ENCODE measurements at places on chromosomes 1 and 21.

DNA sequence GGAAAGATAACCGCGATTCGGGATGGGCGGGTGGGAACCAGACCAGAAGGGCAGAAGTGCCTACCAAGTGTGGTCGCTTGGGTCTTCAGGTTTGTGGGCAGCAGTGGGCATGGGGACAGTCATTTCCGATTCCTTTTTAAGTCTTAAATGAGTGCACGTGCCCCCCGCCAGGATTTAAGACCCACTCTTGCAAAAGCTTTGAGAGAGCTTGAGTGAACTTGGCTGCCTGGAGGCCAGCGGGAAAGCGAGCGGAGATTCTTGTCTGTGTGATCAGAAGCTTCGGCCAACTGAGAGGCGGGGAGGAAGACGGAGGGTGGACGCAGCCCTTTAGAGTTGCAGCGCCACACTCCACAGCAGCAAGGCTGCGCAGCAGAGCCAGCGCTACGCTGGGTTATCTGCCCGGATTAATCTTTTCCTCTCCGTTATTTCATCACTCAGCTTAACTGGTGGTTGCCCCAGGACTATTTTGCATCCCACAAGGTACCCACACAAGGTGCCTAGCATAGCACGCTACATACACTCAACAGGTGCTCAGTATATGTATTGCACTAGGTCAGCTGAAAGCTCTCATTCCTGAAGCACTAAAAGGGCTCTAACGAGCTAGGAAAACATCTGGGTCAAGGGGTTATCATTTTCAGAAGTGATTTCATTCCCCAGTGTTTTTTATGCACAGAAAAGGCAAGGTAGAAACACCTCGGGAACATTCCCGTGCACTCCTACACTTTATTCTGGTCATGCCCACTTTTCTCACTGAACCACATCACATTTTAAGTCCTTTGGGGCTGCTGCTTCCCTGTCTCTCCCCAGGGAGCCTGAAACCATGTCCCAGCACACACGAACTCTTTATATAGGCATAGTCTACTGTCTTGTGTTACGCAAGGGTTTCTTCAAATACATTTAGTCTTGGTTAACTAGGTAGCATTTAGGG, 1.5 kb upstream of the BATF3 start:
- H3K36me3 ChIP-seq: peaks cover 17% of the 10 kb centered on the region
- peaks cover 64% of the 10 kb centered on the region for H3K4me1 ChIP-seq
- DNase-seq: peak; percentile 60
- peak overlapping the region; percentile 88 for H3K27ac ChIP-seq
- H3K4me3 ChIP-seq: peak overlapping the region; percentile 83

- H3K36me3 ChIP-seq: peaks cover 15% of the 10 kb centered on the region
- peaks cover 25% of the 10 kb centered on the region for H3K4me1 ChIP-seq
- DNase-seq: no peak
- H3K27me3 ChIP-seq: no peaks in the 10 kb centered on the region
These were observed 5.7 kb downstream of the THEMIS2 start for GRCh38 chr1:27878039-27878438.

DNA sequence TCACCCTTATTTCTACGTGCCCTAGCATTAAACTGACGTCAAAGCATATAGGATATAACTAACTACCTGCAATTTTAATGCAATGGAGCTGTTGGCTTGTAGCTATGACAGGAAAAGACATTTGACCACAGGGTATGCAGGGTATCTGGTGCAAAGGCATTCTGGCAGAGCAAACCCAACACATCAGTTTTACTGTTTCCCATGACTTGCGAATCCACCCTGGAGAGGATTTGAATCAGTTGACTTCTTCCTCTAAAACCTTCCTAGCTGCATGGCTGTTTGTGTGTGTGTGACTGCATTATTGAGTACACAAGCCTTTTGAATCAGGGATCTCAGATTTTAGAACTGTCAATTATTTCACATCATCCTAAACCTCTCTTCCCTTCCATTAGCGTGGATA, 41.7 kb upstream of the SYT14 start:
- no peak overlapping the region for H3K4me3 ChIP-seq
- no peak for DNase-seq
- H3K27ac ChIP-seq: no peak overlapping the region
- no peaks in the 10 kb centered on the region for H3K36me3 ChIP-seq
- H3K4me1 ChIP-seq: no peaks in the 10 kb centered on the region

DNA sequence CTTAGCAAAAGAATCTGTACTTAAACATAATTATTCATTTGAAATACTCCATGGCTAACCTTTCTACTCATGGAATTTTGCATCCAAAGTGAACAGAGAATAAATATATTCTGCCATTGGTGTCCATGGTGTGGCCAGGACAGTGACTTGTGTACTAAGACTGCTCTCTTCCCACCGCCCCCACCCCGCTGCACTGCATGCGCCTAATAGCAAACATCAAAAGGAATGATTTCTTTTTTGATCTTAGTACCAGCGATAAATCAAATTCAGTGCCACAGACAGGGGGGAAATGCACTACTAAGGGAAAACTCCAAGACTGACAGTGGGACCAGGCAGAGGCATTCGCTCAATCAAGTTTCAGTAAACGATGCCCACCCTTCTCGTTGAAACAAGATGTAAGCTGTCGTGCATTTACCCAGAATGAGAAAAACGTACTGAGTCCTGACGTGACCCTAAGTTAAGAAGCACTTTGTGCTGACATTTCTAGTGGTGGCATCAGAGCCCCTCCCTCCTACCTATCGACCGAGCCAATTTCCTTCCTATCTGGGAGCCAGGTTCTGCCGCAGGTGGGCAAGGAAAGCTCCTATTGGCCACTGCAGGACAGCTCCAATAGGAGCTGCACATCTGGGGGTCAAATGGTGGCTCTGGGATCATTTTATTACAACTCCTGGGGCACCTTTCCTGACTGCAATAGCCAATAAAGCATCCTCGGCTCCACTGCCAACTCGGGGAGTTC, 12.5 kb downstream of the ESRRG start:
- no peaks in the 10 kb centered on the region for H3K27me3 ChIP-seq
- H3K27ac ChIP-seq: no peak overlapping the region
- no peaks in the 10 kb centered on the region for H3K4me1 ChIP-seq

DNA sequence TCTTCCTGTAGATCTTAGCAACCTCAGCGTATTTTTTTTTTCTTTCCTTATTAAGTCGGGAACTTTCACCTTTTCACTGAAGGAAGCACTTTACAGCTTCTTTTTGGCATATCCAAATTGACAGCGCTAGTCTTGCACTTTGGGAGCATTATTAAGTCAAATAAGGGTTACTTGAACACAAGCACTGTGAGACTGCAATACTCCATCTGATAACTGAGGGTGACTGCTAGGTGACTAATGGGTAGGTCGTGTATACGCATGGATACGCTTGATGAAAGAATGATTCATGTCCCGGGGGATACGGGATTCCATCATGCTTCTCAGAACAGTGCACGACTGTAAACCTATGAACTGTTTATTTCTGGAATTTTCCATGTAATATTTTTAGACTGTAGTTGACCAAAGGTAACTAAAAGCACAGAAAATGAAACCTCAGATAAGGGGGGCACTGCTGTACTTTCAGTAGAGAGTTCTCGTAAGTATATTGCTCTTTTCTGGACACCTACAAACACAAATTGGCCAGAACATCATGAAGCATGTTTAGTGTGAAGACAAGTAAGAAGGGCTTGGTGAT, 364.7 kb downstream of the SMYD3 start:
- no peak overlapping the region for H3K27ac ChIP-seq
- DNase-seq: no peak
- H3K4me1 ChIP-seq: no peaks in the 10 kb centered on the region
- no peaks in the 10 kb centered on the region for H3K27me3 ChIP-seq
- H3K4me3 ChIP-seq: no peak overlapping the region
- H3K36me3 ChIP-seq: no peaks in the 10 kb centered on the region

- no peaks in the 10 kb centered on the region for H3K36me3 ChIP-seq
- no peak overlapping the region for H3K4me3 ChIP-seq
- DNase-seq: no peak
- peaks cover 61% of the 10 kb centered on the region for H3K27me3 ChIP-seq
- H3K27ac ChIP-seq: no peak overlapping the region
These were observed 4.6 kb upstream of the TACSTD2 start for GRCh38 chr1:58581641-58582040.

DNA sequence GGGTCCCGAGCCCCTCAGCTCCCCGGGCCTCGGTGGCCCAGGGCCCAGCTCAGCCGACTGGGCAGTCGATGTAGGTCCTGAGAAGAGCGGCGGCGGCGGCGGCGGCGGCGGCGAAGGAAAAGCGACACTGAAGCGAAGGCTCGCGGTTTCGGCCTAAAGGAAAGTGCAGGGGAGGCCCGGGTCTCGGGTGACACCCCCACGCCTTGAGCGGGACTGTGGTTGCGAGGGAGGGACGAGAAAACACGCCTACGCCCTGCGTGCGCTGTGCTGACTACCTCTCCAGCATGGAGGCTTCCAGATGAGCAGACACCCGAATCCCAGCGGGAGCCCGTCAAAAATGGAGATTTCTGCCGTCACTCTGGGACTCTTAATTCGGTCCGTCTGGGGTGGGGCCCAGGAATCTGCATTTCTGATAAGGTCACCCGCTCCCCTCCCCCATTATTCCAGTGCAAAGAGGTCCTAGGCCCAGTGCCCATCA, 31.2 kb downstream of the DNTTIP2 start:
- H3K27ac ChIP-seq: peak overlapping the region; percentile 93
- peaks cover 3% of the 10 kb centered on the region for H3K27me3 ChIP-seq
- peak overlapping the region; percentile 88 for H3K4me3 ChIP-seq
- peaks cover 19% of the 10 kb centered on the region for H3K4me1 ChIP-seq
- no peaks in the 10 kb centered on the region for H3K36me3 ChIP-seq
- DNase-seq: peak; percentile 78

DNA sequence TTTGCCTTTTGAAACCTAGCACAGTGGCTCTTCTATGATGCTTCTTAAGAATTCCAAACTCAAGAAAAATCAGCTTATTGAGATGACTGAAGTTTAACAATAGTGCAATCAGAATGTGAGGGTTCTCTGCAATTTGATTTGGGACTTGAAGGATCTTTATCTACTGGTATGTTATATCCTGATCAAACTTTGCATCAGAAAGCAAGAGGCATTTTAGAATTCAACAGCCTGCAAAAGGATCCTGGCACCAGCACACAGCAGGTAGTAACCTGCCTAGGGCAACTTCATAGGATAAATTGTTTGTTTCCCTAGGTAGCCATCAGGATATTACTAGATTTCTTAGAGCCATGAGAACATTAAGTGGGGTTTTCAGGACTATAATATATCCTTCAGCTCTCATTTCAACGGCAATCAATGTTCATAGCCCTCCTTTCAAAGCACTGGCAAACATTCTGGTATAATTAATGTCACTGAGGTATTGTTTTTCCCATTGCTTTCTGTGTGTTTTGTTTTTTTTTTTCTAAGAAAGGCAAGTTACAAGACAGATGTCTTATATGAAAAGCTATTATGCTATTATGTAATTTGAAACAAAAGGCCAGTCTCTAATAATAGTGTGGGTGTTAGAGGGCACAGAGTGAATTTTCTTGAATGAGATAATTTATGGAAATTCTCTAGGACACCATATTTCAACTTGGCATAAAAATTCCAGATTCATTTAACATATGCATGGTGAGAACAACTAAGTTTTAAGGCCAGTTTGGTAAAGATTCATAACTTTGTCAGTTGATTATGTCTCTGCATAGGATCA, 34.5 kb downstream of the NTNG1 start:
- DNase-seq: no peak
- H3K27ac ChIP-seq: no peak overlapping the region
- no peak overlapping the region for H3K4me3 ChIP-seq
- no peaks in the 10 kb centered on the region for H3K4me1 ChIP-seq
- no peaks in the 10 kb centered on the region for H3K27me3 ChIP-seq

DNA sequence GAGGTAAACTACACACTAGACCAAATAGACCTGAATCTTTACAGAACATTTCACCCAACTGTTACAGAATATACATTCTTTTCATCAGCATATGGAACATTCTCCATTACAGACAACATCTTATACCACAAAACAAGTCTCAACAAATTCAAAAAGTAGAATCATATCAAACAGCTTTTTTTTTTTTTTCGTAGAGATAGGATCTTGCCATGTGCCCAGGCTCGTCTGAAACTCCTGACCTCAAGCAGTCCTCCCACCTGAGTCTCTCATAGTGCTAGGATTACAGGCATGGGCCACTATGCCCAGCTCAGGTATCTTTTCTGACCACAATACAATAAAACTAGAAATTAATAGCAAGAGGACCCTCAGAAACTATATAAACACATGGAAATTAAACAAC, 36.5 kb downstream of the HSF2BP start:
- H3K4me3 ChIP-seq: no peak overlapping the region
- H3K27ac ChIP-seq: no peak overlapping the region
- peaks cover 11% of the 10 kb centered on the region for H3K36me3 ChIP-seq
- peaks cover 27% of the 10 kb centered on the region for H3K27me3 ChIP-seq
- H3K4me1 ChIP-seq: peaks cover 14% of the 10 kb centered on the region
- no peak for DNase-seq

- peaks cover 41% of the 10 kb centered on the region for H3K36me3 ChIP-seq
- no peaks in the 10 kb centered on the region for H3K27me3 ChIP-seq
These were observed 1.7 kb downstream of the CDC14A start for GRCh38 chr1:100353988-100354387.

DNA sequence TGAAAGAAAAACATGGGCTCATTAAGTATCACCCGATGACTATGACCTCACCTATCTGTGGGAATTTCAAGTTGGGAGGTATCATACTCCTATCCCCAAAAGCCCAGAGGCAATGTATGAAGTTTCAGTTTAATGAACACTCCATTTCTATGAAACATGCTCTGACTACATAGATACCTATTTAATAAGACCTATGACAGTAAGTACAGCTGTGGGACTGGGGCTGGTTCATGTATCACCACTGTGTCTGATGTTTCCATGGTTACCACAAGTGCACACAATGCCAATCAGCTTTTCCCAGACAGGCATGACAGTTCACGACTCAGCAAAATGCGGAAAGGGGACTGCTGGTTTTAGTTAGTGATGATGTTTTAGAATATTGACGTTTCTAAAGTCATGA, 167.7 kb downstream of the SIPA1L2 start:
- H3K36me3 ChIP-seq: no peaks in the 10 kb centered on the region
- no peak overlapping the region for H3K27ac ChIP-seq
- DNase-seq: no peak

GRCh38 chr1:118485757-118486156, 300.7 kb upstream of the SPAG17 start:
- H3K4me1 ChIP-seq: no peaks in the 10 kb centered on the region
- no peak for DNase-seq
- no peaks in the 10 kb centered on the region for H3K27me3 ChIP-seq
- no peaks in the 10 kb centered on the region for H3K36me3 ChIP-seq

GRCh38 chr1:81833722-81834121, 33.0 kb downstream of the ADGRL2 start:
- no peaks in the 10 kb centered on the region for H3K27me3 ChIP-seq
- no peak overlapping the region for H3K4me3 ChIP-seq
- no peak overlapping the region for H3K27ac ChIP-seq
